ENCODE measurements at places on chromosomes 13 and 19. TPM values are rescaled to one million over a fixed set of nuclear protein-coding genes. Genes with fewer than 3 reads are reported as not detected.

Gene SLC17A7
- 0.16 TPM for total RNA-seq

Gene CYP2A6
- not detected for total RNA-seq

Gene NLRP7
- total RNA-seq = not detected

Gene CRTC1
- total RNA-seq = 2.0 TPM

Gene CACNG6
- total RNA-seq = 0.25 TPM

Gene ZNF729
- not detected for total RNA-seq

Gene NPAS1
- under 0.01 TPM for total RNA-seq

Gene SIN3B
- 72.7 TPM for total RNA-seq

Gene LSR
- 1.1 TPM for total RNA-seq

Gene SMIM44
- not detected for total RNA-seq

Gene ZSCAN1
- 0.25 TPM for total RNA-seq

Gene DIRAS1
- under 0.01 TPM for total RNA-seq

Gene ZNF415
- 2.9 TPM for total RNA-seq

Gene HTR2A
- not detected for total RNA-seq

Gene OR10H1
- not detected for total RNA-seq

Gene SMIM17
- total RNA-seq = 0.63 TPM

Gene SLC10A2
- total RNA-seq = not detected

Gene ACP5
- total RNA-seq = 0.19 TPM

Gene BEST2
- total RNA-seq = not detected

Gene RDH8
- total RNA-seq = not detected

Gene NCCRP1
- not detected for total RNA-seq

Gene ZNF492
- total RNA-seq = 0.65 TPM

Gene MCEMP1
- not detected for total RNA-seq

Gene ITPKC
- total RNA-seq = 20.6 TPM

Gene APC2
- under 0.01 TPM for total RNA-seq

Gene NLRP11
- total RNA-seq = not detected

Gene TMEM143
- 2.1 TPM for total RNA-seq

Gene DAND5
- 0.06 TPM for total RNA-seq

Gene FREM2
- under 0.01 TPM for total RNA-seq

Gene FAM187B
- total RNA-seq = not detected

Gene ZNF132
- 6.3 TPM for total RNA-seq

Gene FUT3
- not detected for total RNA-seq

Gene LILRB5
- total RNA-seq = not detected
